GF-D8 (cell line): ENCODE measurements at places on chromosomes 4 and X.

GRCh38 chr4:29900336-29900735 lies 819.8 kb upstream of the PCDH7 start:
- no peak for DNase-seq

- DNase-seq = no peak
Measured at GRCh38 chrX:18210470-18210869, 10.2 kb downstream of the BEND2 start.

GRCh38 chr4:5266991-5267390 lies 215.7 kb downstream of the STK32B start:
- no peak for DNase-seq

DNA sequence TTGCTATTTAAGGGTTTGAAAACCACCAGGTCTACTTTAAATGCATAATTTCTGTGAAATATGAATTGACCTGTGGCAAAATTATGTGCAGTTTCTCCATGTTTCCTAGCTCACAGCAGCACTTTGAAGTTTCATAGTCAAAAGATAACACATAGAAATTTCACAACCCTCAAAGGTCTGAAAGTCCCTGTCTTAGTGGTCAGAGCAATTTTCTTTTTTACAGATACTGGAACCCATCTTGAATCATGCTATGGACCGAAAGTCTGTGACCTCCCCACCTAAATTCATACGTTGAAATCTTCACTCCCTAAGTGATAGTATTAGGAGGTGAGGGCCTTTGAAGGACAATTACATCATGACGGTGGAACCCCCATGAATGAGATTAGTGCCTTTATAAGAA lies 240.4 kb upstream of the BMP3 start:
- no peak for DNase-seq

- DNase-seq = no peak
Measured at GRCh38 chr4:139988863-139989765, 164.9 kb downstream of the MAML3 start.

- DNase-seq = no peak
Measured at GRCh38 chr4:107500551-107500950, 219.5 kb downstream of the PAPSS1 start.

- no peak for DNase-seq
Measured at GRCh38 chr4:125123570-125124109, 191.1 kb upstream of the FAT4 start.

- DNase-seq = no peak
Measured at GRCh38 chrX:65731684-65732289, 64.3 kb downstream of the MSN start.

DNA sequence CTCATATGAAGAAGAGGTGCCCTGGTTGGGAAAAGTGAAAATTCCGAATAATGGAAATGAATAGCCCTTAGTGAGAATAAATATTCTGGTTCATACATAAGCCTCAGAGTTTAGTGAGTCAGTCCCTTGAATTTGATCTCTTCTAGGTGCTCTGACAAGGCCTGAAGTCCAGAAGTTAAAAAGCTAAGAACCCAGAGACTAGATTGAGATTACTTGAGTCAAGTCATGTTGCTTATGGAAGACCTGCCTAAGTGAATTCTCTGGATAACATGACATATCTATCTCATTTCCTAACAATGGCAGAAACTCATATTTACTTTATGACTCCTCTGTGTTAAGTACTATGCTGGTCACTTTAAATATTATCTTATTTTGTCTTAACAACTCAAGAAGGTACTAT lies 10.5 kb upstream of the PRSS48 start:
- no peak for DNase-seq

GRCh38 chrX:45524296-45524695 lies 323.6 kb upstream of the DIPK2B start:
- no peak for DNase-seq

DNA sequence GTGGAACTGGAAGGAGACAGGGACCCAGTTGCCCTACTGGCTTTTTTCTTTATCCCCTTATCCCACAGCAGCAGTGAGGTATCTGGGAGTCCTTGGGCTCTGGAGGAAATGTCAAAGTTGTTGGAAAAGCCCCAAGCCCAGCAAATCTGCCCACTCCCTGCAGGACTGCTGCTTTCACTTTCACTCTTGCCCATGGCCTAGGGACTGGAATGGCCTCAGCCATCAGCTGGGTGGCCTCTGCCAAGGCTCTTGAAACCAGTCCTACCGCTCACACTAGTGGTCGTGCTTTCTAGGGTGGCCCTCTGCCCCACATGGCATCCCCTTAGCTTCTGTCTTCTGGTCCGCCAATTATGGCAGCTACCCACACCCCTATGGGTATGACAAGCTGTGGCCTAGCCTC lies 9.7 kb upstream of the RHOXF1 start:
- no peak for DNase-seq

GRCh38 chr4:101981756-101982155 lies 191.2 kb downstream of the BANK1 start:
- DNase-seq = peak; percentile 90

GRCh38 chr4:187118602-187119120 lies 395.0 kb upstream of the FAT1 start:
- no peak for DNase-seq

GRCh38 chr4:145795521-145795920 lies 115.6 kb downstream of the C4orf51 start:
- DNase-seq = no peak

GRCh38 chr4:184459413-184459812 lies 14.9 kb downstream of the IRF2 start:
- DNase-seq = no peak

GRCh38 chr4:159045321-159045720 lies 57.6 kb upstream of the RAPGEF2 start:
- DNase-seq = no peak

DNA sequence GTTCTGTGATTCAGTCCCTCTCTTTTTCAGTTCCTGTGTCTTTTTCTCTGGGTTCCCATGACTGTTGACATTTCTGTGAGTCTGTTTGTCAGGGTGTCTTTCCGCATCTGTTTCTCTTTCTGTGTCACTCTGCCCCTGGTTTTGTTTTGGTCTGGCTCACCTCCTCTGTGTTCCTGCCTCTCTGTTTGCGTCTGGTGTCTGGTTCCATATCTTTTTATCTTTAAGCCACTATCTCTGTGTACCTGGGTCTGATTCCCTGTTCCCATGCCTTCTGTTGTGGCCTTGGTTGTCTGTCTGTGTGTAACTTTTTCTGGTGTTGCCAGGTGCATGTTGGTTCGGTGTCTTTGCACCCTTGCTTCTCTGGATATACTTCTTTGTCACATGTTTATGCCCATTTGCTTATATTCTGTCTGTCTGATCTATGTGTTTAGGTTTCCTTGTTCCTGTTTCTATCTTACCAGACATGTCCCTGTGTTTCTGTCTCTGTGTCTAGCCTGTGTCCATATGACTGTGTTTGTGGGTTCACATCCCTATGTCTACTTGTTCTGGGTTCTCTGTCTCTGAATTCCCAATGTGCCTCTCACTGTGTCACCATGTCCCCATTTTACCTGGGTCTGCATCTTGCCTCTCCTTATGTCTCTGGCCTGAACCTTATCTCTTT lies 50.2 kb downstream of the ITIH6 start:
- no peak for DNase-seq

DNA sequence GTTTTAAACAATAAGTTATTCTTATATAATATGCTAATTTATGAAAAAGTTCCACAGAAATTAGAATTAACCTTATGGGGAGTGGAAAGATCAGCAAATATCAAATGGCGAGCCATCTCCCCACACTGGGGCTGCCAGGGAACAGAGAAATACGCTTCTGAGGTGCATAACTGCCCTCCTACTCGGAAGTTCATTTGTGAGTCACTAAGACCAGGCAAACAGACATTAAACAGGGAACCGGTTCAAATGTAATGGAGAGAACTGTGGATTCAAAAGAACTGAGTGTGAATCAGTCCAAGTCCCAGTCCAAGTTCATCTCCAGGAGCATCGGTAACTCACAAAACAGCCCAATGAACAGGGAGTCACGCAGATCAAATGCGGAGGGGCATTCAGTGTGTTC lies 11.4 kb upstream of the S100G start:
- no peak for DNase-seq

- peak; percentile 4 for DNase-seq
Measured at GRCh38 chr4:82802911-82803310, 4.3 kb upstream of the SCD5 start.

GRCh38 chr4:1151541-1151940 lies 20.8 kb downstream of the SPON2 start:
- no peak for DNase-seq

DNA sequence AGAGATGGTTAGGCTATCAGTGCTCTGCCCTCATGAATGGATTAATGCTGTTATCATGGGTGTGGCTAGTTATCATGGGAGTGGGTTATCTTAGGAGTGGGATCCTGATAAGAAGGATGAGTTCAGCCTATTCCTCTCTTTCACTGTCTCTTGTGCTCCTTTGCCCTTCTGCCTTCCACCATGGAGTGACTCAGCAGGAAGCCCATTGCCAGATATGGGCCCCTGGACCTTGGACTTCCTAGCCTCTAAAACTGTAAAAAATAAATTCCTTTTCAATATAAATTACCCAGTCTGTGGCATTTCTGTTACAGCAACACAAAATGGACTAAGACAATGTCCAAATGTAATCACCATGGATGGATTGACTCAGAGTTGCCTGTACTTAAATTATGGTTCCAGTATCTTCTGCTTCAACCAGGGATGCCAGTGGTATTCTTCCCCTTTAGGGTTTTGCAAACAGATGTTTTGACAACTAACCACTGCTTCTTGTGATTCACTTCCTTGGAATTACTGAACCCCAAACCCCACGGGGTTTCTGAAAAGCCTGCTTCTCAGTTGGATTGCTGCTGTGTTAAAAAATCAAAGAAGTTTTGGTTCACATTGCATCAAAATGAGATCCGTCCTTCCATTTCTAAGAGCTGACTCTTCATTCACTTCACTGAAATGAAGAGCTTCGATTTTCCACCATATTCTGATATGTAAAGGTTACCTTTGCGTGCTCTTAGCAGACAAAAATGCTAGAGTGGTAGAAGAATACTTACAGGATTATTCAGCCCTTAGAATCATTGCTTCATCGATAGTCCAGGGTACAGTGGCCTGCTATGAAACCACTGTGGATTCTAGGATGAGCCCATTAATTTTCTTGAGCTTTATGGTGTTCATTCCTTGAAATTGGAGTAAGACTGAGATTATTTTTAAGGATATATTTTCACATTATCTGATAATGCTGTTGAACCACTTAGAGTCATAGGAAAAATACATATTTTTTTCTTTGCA lies 107.7 kb downstream of the FRMPD4 start:
- DNase-seq = no peak

- DNase-seq = no peak
Measured at GRCh38 chr4:102356562-102357202, 11.4 kb upstream of the SLC39A8 start.

- no peak for DNase-seq
Measured at GRCh38 chr4:55372259-55372658, 23.5 kb upstream of the TMEM165 start.

DNA sequence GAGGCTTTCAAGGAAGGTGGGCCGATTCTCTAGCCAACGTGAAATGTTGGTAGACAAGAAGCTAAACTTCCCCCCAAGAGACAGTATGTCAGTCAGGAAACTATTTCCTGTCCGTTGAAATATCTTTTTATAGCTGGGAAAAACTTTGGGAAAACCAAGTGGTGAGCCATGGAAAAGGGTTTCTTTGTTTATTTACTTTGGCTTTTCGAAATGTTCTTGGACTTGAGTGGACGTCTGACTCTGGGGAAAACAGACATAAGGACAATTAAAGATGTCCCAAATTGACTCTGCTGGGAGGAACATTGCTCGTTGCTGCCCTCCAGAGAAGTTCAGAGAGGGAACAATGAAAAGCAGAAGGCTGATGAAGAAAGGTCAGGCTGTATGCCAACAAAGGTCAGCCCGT lies 295.4 kb downstream of the RAPGEF2 start:
- no peak for DNase-seq

DNA sequence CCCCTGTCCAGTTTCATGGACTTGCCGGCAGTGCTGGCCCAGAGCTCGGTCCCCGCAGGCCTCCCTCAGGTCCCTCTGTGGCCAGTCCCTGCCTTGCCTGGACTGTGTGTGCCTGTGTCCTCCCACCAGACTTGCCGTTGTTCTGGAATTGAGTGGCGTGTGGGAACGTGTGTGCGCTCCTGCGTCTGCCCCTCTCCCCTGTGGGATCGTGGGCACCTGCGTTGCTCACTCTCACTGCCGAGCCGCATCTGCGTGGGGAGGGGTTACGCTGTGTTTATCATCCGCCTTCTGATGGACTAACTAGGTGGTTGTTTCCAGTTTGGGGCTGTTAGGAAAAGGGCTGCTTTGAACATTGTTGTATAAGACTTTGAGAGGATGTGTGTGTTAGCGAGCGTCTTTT lies 21.2 kb downstream of the PCGF3 start:
- DNase-seq = no peak

DNA sequence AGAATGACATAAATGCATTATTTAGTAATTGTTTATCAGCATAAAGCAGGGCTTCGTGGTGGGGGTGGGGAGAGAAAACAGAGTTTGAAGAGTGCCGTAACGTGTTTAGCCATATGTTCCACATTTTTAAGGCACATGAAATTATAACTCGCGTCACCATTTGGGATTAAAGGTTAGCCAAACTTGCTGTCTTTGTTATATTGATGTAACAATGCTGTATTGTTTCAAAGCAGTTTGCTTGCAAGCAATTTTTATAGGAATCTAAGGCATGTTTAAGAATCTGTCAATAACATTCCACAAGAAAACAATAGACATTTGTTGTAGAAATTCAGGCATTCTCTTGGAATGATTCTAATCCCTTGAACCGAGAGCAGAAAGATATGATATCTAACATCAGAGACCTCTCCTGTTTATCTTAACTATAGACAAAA lies 78.3 kb downstream of the CLDN22 start:
- DNase-seq = no peak

GRCh38 chr4:64121803-64122202 lies 287.4 kb downstream of the TECRL start:
- no peak for DNase-seq

DNA sequence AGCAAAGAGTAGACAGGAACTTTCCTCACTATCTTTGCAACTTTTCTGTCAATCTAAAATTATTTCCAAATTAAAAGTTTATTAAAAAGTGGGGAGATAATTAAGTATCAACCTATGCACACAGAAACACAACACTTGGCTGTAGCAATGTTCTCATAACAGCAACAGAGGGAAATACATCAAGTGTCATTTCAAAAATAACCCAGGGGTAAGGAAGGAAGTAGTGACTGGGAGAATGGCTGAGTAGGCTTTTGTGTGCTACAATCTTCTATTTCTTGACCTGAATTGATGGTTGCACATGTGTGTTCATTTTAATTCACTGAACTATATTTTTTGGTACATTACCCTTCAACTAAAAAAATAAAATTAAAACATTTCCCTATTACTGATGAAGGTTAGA lies 67.5 kb downstream of the ABCG2 start:
- DNase-seq = no peak

- DNase-seq = no peak
Measured at GRCh38 chr4:102036619-102037376, 246.3 kb downstream of the BANK1 start.

GRCh38 chr4:55218041-55218440 lies 92.6 kb upstream of the KDR start:
- no peak for DNase-seq

DNA sequence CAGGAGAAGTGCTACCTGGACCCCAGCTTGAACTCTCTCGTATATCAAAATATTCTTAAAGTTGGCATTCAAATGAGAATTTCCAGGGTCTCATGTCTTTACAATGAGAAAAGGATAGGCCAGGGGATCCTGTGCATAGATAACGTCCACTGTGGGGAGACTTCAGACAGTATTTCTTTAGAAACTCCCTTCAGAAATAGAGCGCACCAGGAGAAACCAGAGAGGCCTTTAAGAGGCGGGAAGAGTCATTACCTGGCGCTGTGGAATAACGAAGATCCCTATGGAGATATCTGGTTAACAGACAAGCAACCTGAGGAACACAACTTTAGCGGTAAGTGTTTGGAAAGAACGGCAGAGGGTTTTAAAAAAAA lies 600 bp downstream of the RADX start:
- DNase-seq = no peak

- DNase-seq = no peak
Measured at GRCh38 chr4:66016240-66016639, 346.0 kb upstream of the EPHA5 start.
